ENCODE measurements at places on chromosomes 6 and 20.

GRCh38 chr6:656460-657252 is at the start of gene HUS1B:
TSS of gene HUS1B (minus strand) at chr6:657100. CDS start at chr6:656944, 156 bp downstream.
- no peak for DNase-seq

DNA sequence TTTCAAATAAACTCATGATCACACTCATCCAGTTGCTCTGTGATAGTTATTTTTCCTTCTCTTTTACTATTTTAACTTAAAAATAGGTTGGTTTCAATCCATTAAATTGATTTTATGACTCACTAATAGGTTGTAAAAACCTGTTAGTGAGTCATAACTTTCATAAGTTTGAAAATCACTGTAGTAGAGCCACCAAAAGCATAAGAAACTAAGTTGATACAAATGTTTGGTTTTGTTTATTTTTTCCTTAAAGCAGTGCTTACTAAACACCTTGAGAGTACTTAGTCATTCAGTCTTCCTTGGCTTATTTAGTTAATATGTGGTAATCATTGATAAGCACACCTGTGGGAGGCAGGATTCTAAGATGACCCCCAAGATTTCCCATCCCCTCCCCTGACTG is 312.1 kb upstream of the MAN1A1 start:
- no peak for DNase-seq

GRCh38 chr6:88359530-88360202 is 193.5 kb upstream of the CNR1 start:
- no peak for DNase-seq

GRCh38 chr6:167825332-167826229 is 1.1 kb upstream of the AFDN start:
- DNase-seq, result peak; percentile 27

DNA sequence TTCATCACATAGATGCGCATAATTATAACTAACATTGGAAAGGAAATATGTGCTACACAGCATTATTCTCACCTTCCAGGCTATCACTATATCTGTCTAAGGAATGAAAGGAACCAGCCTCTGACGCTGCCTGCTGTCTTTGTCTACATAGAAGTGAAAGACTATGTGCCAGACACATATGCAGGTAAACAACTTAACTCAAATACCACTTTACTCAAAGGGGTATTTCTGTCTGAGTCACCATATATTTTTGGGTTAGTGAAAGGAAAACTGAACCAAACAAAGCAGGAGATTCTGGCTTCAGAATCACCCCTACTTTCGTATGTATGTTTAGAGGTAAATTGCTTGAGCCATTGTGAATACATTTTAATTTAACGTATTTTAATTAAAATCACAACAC is 328.6 kb upstream of the PLCB4 start:
- DNase-seq, result no peak

DNA sequence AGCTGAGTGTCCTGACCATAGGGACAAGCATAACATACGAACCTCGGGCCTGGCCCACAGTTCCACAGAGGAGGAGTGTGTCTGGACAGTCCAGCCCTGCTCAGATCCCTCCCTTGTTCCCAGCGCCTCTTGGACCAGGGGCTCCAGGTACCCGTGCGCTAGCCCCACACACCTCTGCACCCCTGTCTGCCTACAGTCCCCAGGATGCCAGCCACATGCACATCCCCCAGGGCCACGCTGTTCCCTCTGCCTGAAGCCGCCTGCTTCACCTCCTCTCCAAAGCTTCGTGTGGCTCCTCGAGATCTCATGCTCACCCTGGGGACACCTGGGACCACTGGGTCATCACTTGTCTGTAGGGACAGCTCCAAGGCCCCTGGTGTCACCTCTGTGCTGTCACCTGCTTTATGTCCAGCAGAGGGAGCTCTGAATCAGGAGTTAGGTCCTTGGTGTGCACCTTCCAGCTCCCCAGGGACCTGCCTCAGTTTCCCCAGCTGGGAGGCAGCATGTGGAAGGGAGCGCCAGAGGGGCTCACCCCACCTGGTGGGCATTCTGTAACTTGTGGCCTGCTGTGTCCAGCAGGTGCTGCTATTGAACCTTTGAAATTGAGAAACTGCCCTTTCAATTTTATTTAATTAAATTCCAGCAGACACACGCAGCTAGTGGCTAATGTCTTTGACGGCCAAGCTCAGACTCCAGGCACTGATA is 7.3 kb upstream of the YTHDF1 start:
- DNase-seq, result peak; percentile 48

GRCh38 chr6:70166088-70166958 is 136.6 kb downstream of the COL9A1 start:
- DNase-seq, result no peak

DNA sequence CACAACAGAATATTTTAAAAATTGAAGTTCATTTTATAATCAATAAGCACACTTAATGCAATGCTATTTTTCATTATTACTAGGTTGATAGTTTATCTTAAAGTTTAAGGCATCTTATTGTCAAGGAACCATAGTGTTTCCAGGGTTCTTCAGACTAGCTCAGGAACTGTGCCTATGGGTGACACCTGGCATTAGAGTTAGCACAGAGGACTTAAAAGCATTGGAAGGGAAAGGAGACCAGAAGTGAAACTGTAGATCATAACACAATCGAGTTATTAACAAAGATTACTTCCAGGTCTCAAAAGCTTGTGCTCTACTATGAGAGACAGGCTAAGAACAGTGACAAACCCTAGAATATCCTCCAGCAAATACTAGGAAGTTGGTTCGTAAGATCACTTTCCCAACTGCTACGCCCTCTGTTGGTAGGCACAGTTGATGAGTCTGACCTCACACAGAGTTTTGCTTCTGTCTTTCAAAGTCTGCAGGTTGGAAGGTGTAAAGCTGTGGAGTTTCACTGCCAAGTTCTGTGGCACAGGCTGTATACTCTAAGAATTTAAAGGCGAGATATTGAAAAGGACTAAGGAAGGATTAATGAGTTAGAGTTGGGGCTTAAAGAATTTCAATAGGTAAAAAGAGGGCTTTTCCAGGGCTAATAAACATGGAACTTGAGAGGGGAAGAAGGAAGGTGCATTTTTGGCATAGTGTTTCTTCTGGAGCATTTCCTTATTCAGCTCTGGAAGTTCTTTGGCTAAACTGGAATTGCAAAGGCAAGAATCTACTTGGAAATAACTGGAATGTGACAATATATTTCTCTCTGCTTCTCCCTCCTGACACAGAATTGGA is 531.3 kb upstream of the JAG1 start:
- no peak for DNase-seq

DNA sequence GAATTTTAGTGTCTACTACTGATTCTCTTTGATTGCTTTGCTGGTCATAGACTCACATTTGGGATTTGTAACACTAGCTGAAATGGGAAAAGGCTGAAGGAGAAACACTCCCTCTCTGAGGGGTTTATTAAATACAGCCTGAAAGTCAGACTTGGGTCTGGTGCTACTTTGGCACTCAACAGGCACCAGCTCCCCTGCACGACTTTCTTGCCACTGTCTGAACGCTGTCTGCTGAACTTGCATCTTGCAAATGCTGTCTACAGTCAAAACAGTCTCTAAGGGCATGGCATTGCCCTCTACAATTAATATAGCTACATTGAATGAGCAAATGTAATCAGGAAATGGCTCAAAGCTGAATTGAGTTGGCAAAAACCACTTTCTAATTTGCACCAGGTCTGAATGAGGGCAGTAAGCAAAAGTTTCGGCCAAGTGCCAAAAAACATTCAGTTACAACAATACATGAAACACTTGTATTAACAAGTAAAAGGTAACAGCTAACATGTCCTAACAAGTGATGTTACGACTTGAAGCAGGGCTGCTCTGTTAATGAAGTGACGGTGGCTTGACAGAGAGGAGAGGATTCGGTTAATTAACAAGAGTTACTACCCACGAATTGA is 119.5 kb downstream of the FOXC1 start:
- no peak for DNase-seq

DNA sequence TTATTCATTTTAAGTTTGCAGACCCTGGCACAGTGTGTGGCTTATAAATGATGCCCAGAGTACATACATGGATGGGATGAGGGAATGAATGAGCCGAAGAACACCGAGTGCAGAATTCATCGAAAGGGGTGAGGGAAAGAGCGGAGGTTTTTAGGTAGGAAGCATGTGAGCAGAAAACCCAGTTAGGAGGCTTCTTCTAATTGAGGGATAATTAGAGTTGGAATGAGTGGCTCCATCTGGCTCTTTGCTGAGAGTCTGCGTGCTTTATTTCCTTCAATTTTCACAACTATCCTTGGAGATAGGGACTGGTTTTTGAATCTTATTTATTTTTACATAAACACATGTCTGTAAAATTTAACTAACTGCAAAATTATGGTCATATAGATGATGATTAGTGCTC is 150.7 kb downstream of the DOK5 start:
- no peak for DNase-seq

DNA sequence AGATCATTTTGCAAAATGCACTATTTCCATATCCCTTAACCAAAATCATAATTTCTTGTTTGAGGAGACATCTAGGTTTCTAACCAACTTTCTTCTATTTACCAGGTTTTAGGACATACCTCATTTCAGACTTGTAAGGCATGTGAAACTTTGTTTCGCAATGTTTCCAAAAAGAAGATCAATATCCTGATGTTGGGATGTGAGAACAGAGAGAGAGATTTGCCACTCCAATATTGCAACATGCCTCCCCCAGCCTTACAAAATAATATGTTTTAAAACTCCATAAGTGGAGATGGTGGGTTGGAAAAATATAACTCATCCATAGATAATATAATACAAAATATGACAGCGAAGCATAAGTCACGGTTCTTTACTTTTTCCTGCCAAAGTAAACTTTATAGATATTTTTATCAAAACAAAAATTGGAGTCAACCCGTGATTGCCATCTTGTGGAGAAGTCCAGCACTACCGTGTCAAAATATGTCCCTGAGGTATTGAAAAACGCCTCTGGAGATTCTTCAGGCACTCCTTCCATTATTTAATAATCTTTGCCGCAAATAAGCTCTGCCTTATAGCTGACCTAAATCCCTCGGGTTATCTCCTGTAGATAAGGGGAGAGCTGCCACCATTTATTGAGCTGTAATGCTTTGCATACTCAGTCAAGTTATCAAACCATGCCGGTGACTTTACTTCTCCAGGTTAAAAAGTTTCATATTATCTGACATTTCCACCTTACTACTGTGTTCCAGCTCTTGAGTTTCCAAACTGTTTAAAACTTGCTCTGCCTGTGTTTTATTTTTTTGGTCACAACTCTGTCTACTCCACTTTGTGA is 534.2 kb downstream of the HACE1 start:
- no peak for DNase-seq

DNA sequence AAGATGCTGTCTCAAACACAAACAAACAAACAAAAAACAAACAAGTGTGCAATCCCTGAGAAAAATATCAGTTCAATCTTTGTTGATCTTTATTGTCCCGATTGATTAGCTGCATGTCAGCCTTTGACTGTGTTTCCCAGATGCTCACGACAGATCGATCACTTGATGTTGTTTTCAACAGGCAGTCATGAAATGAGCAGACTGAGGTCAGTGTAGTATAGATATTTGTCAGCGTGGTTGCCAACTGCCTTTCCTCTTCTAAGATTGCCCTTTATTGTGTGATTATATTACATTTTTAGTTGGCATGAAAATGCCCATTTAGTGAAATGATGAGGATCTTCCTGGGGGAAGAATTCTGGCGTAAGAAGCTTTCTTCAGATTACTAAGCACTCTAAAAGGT is 25.6 kb downstream of the UTRN start:
- no peak for DNase-seq

DNA sequence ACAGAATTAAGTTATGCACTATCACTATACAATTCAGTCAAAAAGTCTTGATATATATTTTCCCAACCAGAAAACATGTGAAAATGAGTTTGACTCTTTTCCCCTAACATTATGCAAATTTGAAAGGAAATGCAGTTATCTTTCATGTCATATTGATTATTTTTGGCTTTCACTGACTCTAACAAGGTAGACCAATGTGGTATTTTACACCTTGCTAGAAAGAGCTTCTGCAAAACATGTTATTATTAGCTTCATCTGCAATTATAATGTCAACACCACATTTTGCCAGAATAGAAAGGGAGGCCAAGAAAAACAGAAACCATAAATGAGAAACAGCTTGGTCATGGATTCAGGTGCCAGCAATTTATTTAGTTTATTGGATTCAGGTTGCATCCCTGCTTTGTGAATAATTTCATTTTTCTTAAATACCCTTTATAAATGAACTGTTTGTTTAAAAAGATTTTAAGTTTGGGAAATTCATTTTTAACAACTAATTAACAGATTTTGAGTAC is 226.1 kb upstream of the GJE1 start:
- no peak for DNase-seq

DNA sequence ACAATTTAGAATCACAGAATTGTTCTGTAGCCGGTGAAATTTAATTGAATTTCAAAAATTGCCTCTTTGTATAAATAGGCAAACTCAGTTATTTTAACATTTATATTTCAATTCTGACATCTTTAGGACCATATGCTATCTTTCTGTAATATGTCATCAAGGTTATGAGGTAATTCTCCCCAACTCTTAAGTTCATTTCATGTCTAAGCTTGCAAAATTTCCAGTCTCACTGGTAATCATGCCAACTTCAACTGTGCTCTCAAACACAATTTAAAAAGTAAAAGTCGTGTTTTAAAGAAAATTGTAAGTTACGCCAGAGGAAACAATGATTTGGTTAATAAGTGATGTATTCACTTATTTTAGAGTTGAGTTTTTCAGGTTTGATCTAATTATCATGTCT is 1.4 kb downstream of the NCOA7 start:
- no peak for DNase-seq

- no peak for DNase-seq
Measured at GRCh38 chr20:19695081-19695480, 63.0 kb upstream of the RIN2 start.

DNA sequence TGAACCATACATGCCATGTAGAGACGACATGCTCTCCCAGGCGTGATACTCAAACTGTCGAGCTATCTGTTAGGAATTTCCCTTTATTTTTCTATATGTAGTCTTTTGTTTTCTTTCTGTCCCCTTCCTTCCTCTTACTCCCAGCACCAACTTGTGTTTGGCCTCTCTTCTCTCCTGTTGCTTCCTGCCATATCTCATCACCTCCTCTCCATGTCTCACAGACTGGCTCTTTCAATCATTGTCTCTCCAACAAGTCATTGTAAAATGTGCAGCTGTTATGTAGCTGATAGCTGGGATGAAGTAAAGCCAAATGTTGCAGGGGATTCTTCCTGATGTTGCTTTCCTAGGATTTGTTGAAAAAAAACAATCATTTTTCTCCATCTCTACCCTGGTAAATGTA is 234.5 kb downstream of the TMEM242 start:
- no peak for DNase-seq

Measured in activated naive CD4-positive, alpha-beta T cell treated with anti-CD3 and anti-CD28 coated beads, Interleukin-2, amount 50 U/mL, for 16 hours (primary cell).